ENCODE measurements at places on chromosomes 5 and 9. TPM values are rescaled to one million over a fixed set of nuclear protein-coding genes. Genes with fewer than 3 reads are reported as not detected.

The SRP19 gene
- polyA plus RNA-seq = 79.4 TPM

GRCh38 chr5:31811210-31811609, 172.3 kb downstream of the PDZD2 start:
- DNase-seq = no peak

The PPP2R2B gene
- 12.4 TPM for polyA plus RNA-seq

The FAM200C gene
- 17.4 TPM for polyA plus RNA-seq

- no peak for DNase-seq
These were observed 39.7 kb downstream of the IRX2 start for GRCh38 chr5:2711446-2712425.

DNA sequence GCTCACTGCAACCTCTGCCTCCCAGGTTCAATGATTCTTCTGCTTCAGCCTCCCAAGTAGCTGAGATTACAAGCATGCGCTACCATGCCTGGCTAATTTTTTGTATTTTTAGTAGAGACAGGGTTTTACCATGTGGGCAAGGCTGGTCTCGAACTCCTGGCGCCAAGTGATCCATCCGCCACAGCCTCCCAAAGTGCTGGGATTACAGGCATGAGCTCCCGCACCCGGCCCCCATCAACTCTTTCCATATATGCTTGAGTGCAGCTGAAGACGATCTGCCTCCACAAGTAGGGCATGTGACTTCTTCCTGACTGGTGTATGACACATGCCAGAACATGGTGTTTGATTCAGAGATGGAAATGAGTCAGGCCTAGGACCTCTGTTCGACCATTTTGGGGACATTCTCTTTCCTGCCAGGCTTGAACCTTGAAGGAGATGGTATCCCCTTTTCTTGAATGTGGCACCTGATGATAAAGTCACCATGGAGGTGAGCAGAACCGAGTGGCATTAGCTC, 7.5 kb upstream of the CNOT6 start:
- no peak for DNase-seq

The ACOT12 gene
- polyA plus RNA-seq = 0.90 TPM

The ZNF169 gene
- 13.1 TPM for polyA plus RNA-seq

The RORB gene
- polyA plus RNA-seq = 0.17 TPM

GRCh38 chr5:18987101-18987500, 1000.9 kb downstream of the CDH18 start:
- DNase-seq = no peak

The GABRA1 gene
- not detected for polyA plus RNA-seq

DNA sequence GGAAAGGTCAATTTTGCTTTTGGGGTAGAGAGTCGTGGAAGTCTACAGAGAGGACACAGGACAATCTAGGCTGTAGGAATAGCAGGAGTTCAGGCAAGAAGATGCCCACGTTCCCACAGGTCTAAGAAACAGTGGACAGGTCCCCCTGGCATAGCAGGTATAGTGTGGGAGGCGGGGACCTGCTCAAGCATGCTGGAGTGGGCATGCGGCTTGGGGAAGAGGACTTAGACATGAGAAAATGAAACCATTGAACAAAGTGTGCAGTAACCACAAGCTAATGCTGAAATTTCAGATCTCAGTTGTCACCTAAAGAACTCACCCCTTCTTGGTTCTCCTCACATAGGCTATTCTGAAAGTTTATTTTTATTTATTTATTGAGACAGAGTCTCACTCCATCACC, 142.8 kb upstream of the EFNA5 start:
- DNase-seq = no peak

DNA sequence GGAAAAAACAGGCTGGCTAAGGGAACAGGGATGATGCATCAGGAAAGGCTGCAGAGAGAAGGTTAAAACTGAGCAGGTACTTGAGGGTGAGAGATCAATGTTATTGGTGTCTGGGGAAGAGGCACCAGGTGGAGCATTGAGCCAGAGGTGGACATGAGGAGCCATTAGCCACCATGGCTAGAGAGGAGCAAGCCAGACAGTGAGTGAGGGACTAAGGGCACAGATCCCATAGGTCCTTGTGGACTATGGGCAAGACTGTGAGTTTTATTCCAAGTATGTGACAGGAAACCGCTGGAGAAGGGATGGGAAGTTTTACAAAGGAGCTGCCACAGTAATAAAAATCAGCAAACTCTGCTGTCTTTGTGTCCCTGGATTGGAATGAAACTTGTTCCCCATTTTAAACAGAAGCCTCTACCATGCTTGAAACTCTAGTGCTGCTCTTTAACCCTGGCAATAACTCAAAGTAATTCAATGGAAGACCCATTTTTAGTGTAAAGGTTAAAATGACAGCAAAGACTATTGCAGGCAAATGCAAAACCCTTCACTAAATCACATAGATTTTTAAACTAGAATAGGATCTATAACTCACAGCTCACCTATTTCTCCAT, 349.8 kb downstream of the ENC1 start:
- DNase-seq = no peak

- DNase-seq = no peak
These were observed 118.0 kb upstream of the FSTL4 start for GRCh38 chr5:133730346-133730745.

- no peak for DNase-seq
These were observed 517 bp downstream of the KCNN2 start for GRCh38 chr5:114362197-114362976.

- no peak for DNase-seq
These were observed 83.9 kb downstream of the TMEM174 start for GRCh38 chr5:73256862-73257261.

GRCh38 chr5:163023846-163024245, 413.5 kb upstream of the CCNG1 start:
- DNase-seq = no peak

The PTPDC1 gene
- polyA plus RNA-seq = 11.5 TPM

GRCh38 chr5:23507278-23507685, at the start of gene PRDM9:
Gene PRDM9, plus strand, starts transcription at chr5:23507609. Its CDS starts 1,425 bp downstream, at chr5:23509034.
- peak; percentile 7 for DNase-seq

The PLCXD3 gene
- polyA plus RNA-seq = 0.33 TPM

The SLC2A8 gene
- 19.2 TPM for polyA plus RNA-seq

- DNase-seq = peak; percentile 66
These were observed 546 bp downstream of the DNAJB5 start for GRCh38 chr9:34989946-34990635.

GRCh38 chr5:150595466-150596031, 44.9 kb upstream of the SYNPO start:
- DNase-seq = no peak

The MACROH2A1 gene
- 227 TPM for polyA plus RNA-seq

The SPATA31A3 gene
- polyA plus RNA-seq = not detected

DNA sequence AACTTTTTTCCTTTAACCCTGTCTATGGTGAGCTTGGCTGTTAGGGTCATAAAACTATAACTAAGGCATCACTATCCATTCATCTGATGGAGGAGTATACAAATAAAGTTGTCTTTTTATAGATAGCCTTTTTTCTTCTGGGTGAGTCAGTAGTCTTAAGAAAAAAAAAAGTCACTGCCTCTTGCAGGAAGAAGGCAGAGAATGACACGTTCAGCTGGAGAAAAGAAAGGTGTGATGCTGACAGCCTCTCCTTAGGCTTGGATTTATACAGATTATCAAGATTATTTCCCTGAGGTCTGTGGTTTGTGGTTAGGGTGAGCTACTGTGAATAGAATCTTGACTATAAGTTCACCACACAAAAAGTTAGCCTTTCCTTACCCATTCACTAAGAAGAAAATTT, 23.0 kb downstream of the EPB41L4B start:
- no peak for DNase-seq

- no peak for DNase-seq
These were observed 319.2 kb downstream of the GADD45G start for GRCh38 chr9:89923961-89924504.

DNA sequence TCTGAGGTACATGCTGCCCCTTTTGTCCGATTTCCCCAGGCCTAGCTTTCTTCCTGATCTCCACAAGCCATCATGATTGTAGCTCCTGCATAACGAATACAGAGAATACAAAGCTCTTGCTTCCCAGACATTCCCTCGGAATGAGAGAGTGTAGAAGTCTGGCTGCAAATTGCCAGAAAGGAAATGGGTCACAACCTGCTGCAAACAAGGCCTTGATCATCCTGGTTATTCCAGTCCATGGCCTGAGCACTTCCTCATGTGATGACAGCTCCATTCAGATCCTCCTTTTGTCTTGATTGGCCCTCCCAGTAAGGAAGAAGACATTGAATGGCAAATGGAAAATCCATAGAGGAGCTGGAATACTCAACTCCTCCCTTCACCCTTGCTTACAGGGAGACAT, 136.0 kb upstream of the ADRA1B start:
- DNase-seq = no peak

- DNase-seq = no peak
These were observed 42.1 kb downstream of the MRPL36 start for GRCh38 chr5:1757511-1757910.

GRCh38 chr5:171285465-171285864, 23.6 kb upstream of the TLX3 start:
- no peak for DNase-seq

The PCDHGA5 gene
- polyA plus RNA-seq = 2.1 TPM

GRCh38 chr9:15238646-15239045, 68.4 kb downstream of the TTC39B start:
- DNase-seq = no peak

DNA sequence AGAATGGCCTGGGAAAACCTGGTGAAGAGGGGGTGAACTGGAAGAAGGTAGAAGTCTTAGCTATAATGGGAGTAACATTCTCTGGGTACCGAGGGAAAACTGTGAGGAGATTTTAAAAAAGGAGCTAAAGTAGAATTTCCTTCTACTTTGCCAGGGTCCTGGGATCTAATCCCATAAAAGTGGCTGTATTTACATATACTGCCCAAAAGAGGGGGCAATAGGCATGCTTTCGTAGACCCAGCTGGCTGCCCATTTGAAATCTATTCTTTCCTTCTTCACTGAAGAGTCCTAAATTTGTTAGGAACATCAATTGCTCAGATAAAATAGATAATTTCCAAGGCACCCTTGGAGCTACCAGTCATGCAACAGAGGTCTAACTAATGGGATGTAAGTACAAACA, 159.2 kb downstream of the CDC42SE2 start:
- no peak for DNase-seq

The ADGRD2 gene
- polyA plus RNA-seq = 0.17 TPM

The LHX3 gene
- not detected for polyA plus RNA-seq

The LCP2 gene
- polyA plus RNA-seq = 3.1 TPM

DNA sequence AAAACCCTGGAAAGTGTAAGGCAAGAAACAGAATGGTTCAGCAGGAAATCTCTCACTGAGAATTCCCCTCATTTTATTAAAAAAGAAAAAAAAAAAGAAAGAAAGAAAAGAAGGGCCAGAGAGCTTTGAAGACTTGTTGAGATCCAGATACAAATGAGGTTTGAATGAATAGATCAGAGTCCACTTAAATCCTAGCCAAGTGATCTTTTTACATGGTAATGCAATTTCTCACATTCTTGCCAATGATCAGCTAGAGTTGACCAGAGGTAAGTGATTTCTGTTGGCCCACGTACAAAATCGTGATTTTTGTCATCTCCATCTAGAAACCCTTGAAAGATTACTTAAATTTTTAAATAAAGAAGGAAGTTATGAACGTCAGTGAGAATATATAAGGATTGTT, 261.5 kb upstream of the PCSK5 start:
- DNase-seq = no peak

Measured in renal cortex interstitium (tissue), 15 donors.